ENCODE measurements at places on chromosomes 16 and 17. TPM values are rescaled to one million over a fixed set of nuclear protein-coding genes. Genes with fewer than 3 reads are reported as not detected.

TNFSF13 gene
- 0.88 TPM for total RNA-seq

- peak; percentile 49 for DNase-seq
These were observed 18.7 kb upstream of the ADGRG1 start for GRCh38 chr16:57609541-57610401.

FBXW10B gene
- total RNA-seq, result 0.79 TPM

DNA sequence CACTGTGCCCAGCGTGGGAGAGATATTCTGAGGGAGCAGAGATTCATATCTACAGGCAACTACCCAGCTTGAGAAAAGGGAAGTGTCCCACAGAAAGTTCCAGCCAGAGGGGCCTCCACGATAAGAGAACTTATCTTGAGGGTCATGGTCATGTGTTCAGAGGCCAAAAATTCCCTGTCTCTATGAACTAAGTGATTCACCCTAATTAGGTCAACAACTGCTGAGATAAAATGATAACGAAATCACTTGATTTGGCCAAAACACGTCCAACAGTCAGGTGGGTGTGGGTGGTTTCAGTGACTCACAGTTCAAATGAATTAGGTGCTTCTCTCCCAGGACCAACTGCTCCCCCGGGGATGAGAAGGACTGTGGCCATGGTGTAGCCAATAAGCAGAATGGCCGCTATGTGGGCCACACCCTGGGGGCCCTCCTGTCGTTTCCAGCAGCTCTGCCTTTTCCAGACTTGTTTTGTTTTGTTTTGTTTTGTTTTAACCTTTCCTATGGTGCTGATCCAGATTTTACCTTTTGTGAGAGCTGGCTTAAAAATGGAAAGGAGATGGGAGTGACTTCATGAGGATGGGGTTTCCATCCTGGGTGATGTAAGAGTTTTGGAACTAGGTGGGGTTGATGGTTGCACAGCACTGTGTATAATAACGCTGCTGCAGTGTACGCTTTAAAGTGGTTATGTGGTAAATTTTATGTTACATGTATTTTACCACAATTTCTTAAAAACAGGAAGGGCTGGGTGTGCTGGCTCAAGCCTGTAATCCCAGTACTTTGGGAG lies 8.7 kb downstream of the DNAI2 start:
- DNase-seq, result no peak

- no peak for DNase-seq
These were observed 32.6 kb downstream of the RHOT1 start for GRCh38 chr17:32174889-32175288.
